ENCODE measurements at places on chromosomes 1 and 21.

GRCh38 chr1:202972046-202972445 lies 5.0 kb upstream of the CYB5R1 start:
- no peak for DNase-seq

DNA sequence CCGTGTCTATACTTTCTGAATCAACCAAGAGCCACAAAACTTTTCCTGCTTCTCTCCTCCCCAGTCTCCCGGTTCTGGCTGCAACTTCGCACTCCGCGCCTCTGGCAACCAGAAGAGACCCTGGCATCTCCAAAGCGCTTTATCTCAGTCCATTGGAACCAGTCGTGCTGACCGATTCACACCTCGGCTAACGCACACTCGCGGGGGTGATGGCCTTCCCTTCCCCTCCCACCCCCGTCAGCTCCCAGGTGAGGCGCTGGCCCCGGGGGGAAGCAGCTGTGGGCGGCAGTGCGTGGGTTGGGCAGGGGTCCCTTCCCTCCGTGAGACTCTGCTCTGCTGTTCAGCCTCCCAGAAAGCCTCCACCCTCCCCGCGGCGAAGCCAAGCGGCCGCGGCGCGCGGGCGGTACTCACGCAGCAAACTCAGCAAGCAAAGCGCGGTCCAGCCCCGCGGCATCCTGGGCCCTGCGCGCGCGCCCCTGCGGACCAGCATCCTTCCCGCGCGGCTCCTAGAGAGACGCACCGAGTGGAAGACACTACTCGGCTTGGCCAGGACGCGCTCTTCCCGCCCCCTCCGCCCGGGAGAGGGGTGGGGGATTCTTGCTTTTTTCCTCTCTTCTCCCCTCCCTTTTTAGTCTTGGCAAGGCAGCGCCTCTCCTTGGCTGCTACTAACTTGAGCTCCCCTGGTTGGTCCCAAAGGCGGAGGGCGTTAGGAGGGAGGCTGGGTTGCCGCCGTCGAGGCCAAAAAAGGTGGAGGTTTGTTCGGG lies at the start of gene CD34:
CD34 (minus strand) TSS at position 535 of the 764 bp plus-strand sequence; CDS start at position 490, 45 bp downstream.
- no peak for DNase-seq

- no peak for DNase-seq
These were observed 282.4 kb downstream of the TM2D1 start for GRCh38 chr1:61442544-61442943.

DNA sequence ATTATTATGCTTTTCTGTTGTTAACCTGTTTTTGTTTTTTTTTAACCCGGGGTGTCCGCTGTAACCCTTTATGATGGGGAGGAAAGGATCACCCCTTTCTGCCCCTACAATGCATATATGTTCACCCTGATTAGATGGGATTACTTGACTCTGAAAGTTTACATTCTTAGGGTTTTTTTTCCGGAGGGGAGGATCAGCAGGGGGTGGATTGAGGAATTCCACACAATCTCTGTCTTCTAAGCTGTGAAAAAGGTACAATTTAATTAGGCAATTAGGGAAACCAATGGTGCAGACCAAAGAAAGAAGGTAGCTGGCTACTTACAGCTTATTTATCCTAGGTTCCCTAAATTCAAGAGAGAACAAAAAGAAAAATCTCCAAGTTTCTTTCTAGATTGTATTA lies 58.3 kb downstream of the EDEM3 start:
- DNase-seq = no peak

DNA sequence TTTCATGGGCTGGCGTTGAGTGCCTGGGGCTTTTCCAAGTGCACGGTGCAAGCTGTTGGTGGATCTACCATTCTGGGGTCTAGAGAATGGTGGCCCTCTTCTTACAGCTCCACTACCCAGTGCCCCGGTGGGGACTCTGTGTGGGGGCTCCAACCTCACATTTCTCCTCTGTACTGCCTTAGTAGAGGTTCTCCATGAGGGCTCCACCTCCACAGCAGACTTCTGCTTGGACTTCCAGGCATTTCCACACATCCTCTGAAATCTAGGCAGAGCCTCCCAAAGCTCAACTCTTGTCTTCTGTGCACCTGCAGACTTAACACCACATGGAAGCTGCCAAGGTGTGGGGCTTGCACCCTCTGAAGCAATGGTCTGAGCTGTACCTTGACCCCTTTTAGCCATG lies 82.1 kb downstream of the CCDC18 start:
- DNase-seq = no peak

DNA sequence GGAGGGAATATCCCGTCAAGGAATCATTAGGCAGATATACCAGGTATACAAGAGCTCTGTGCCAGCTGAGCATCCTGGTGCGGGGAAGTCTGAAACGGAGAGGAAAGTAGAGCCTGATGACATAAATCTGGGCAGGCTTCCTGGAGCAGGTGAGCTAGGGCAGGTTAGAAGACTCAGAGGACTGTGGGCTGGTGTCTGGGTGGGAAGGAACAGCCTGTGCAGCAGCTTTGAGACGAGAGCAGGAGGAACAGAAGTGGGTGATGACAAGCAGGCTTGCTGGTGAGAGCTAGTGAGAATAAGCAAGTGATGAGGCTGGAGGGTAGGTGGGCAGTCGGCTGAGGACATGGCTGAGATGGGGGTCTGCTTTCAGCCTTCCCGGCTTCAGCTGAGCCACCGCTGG lies 6.7 kb downstream of the CELSR2 start:
- DNase-seq = no peak

GRCh38 chr1:213295860-213296259 lies 244.8 kb downstream of the RPS6KC1 start:
- DNase-seq = no peak

All from gastrocnemius medialis (tissue), 4 donors.